Astrocyte of the spinal cord (primary cell): ENCODE measurements at places on chromosomes 5 and 9.

DNA sequence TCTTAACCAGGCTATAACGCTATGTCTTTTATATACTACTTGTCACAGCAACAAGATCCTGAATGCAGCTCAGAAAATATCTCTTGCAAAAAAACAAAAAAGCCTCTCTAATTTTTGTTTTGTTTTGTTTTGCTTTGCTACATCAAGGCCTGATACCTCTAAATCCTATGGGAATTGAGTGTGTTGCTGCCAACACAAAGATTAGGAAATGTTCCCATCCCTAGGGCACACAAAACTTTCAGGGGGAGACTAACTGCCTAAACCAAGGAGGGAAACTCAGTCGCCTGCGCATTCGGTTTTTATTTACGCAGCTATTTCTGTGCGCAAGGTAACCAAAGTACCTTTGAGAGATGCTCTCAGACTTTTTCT, 1.7 kb downstream of the SSBP2 start:
- DNase-seq: no peak

DNA sequence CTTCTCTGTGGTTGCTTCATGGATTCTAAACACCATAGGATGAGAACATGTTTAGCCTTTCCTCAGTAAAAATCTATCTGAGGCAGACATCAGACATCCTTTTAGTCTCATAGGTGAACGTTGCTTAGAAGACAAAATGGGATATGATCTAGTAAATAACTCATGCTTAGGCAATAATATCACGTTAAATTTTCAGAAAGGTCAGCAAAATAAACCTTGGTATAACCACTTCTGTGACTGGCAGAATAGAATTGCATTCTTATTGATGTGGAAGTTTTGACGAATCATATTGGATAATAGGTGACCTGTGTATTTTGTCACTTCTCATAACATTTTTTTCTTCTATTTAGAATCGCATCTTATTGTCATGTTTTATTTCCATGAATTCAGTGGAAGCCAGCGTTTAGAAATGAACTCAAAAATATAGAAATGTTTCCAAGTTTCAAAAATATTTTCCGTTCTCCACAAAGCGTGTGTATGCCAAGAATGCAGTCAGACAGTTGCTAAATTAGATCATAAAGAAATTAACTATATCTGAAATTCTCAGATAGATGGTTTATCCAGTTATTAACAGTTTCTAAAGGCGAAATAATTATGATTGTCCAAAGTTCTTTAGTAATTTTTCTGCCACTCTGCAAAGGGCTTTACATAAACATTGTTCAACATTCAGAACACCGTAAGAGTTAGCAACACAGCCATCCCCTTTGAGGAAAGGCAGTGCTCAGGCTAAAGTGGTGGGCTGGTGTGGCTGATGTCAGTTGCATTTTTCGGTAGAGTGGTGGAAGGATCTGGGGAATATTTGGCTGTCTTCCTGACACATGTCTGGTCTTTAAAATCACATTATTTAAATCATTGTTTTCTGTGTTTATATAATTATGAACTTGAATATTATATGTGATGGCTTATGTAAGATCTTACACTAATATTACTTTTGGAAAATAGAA, 827.2 kb downstream of the MTRR start:
- no peak for DNase-seq

DNA sequence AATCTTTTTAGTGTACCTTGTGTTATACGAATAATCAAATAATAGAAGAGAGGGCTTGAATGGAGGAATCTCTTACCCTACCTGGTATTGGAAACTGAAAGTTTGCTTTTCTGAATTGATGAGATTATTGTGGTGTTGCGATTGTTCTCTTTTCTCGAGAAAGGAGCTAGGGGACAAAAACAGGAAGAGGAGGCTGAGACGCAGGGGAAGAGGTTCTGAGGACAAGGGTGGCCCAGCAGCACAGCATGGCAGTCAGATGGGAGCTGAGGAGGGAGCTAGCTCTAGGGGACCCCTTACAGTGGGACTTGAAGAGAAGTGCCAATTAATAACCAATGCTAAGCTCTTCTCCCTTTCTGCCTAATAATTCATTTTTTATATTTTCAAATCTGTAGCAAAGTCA, 183.3 kb upstream of the DMAC1 start:
- DNase-seq: no peak

DNA sequence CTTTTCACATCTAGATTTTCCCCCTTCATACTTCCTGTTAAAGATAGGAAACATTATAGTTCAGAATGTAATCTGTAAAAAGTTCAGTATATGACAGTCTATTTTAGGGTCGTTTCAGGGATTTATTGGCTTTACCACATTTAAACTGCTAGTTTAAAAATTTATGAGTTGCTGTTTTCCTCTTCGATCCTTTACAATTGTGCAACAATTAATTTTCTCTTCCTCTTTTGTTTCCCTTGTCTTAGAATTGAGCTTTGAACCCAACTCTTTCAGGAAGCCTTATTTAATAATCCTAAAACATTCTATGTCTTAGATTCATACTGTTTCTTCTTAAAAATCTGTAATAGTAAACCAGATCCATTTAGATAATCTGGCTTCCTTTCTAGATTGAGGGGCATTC, 16.4 kb downstream of the ZSWIM6 start:
- DNase-seq: no peak

GRCh38 chr5:98605426-98605825, 168.0 kb upstream of the RGMB start:
- DNase-seq: no peak

DNA sequence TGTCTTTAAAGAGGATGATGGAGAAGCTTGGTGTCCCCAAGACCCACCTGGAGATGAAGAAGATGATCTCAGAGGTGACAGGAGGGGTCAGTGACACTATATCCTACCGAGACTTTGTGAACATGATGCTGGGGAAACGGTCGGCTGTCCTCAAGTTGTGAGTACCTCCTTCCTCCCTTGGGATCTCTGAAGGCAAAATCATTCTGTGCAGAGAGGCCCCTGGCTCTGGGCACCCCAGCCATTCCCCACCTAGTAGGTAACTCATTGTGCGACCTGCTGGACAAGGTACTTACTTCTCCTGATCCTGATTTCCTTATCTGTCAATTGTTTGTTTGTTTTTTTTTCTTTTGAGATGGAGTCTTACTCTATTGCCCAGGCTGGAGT, 7.6 kb upstream of the NUP214 start:
- DNase-seq: no peak

DNA sequence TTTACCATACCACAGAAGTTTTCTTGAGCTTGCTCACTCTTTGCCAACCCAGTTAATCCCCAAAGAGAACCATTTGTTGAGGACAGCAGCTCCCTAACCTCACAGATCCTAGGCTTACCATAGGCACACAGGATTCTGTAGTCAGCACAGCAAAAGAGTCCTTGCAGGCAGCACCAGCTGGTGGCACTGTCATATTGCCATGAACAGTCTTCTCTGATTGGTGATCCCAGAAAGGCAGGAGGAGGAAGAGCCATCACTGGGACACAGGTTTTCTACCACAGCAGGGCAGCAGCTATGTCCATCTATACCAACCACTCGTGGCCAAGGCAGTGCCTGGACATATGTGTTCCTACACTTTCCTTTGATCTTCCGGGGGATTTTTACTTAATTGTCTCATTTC, 297.1 kb upstream of the CD180 start:
- DNase-seq: peak; percentile 17

GRCh38 chr9:93196096-93197055, 12.4 kb downstream of the WNK2 start:
- no peak for DNase-seq
